Fibroblast of skin of scalp (primary cell): ENCODE measurements at places on chromosomes 7 and 10.

GRCh38 chr10:66931949-66932343 is 6.1 kb downstream of the LRRTM3 start:
- DNase-seq: no peak

DNA sequence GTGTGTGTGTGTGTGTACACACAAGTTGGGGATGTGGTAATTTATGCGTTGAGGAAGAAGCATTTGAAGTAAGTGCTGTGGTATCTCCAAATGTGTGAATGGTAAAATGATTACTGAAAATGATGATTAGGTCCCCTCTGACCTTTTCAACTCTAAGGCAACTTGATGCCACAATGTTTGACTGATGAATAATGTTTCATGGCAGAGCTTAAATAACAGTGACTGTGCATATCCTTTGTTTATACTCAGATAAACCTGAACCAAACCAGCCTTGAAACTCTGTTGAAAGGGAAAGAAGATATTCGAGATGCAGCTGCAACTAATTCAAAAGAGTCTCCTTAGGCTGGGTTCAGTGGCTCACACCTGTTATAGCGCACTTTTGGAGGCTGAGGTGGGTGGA is 64.8 kb upstream of the YAE1 start:
- DNase-seq: no peak

GRCh38 chr7:150860978-150861295 is 8.6 kb downstream of the AOC1 start:
- no peak for DNase-seq

- DNase-seq: no peak
Observed at GRCh38 chr7:74617180-74617744, 40.3 kb upstream of the GTF2I start.

- peak; percentile 21 for DNase-seq
Observed at GRCh38 chr7:112199035-112199655, 7.1 kb downstream of the DOCK4 start.

DNA sequence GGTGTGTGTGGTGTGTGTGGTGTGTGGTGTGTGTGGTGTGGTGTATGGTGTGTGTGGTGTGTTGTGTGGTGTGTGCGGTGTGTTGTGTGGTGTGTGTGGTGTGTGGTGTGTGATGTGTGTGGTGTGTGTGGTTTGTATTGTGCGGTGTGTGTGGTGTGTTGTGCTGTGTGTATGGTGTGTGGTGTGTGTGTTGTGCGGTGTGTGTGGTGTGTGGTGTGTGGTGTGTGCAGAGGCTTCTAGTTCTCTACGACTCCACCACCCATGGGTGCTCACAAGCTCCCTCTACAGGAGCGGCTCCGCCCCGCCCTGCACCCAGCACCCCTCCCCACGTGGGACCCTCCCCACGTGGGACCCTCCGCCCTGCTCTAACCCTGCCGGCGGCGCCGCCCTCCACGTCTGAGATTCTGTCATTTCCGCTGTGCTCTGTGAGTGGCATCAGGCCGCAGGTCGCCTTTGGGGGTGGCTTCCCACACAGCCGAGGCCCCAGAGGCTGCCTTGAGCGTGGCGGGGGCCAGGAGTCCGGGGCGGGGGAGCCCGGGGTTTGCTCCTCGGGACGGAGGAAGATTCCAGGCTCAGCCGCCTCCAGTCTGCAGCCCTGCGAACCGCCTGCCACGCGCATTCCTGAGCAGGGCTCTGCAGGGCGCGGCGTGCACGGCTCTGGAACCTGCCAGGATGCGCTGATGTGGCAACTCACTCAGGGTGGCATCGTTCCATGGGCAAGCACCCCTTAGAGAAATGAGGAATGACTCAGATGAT is 37.0 kb upstream of the DNAJB6 start:
- peak; percentile 57 for DNase-seq

GRCh38 chr7:157490465-157490912 is 153.7 kb downstream of the DNAJB6 start:
- peak; percentile 66 for DNase-seq

DNA sequence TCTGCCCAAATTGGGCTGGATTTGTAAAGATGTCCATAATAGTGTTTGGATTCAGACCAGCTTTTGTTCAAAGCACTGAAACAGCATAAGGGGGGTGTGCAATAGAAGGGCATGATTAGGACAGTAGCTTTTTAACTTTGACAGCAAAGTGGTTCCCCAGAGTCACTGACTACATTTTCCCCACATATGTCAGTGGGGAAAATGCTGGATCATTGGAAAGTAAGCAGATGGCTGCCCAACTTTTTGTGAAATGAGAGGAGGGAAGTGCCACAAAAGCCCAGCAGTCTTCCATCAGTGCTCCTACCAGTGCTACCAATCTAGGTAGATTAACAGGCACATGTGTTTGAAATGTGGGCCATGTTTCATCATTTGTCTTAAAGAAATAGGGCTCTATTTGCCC is 162.8 kb downstream of the FZD1 start:
- DNase-seq: no peak

- no peak for DNase-seq
Observed at GRCh38 chr7:44894888-44895580, 9.7 kb upstream of the PURB start.

GRCh38 chr7:140214075-140214684 is 37.4 kb upstream of the KDM7A start:
- DNase-seq: no peak

DNA sequence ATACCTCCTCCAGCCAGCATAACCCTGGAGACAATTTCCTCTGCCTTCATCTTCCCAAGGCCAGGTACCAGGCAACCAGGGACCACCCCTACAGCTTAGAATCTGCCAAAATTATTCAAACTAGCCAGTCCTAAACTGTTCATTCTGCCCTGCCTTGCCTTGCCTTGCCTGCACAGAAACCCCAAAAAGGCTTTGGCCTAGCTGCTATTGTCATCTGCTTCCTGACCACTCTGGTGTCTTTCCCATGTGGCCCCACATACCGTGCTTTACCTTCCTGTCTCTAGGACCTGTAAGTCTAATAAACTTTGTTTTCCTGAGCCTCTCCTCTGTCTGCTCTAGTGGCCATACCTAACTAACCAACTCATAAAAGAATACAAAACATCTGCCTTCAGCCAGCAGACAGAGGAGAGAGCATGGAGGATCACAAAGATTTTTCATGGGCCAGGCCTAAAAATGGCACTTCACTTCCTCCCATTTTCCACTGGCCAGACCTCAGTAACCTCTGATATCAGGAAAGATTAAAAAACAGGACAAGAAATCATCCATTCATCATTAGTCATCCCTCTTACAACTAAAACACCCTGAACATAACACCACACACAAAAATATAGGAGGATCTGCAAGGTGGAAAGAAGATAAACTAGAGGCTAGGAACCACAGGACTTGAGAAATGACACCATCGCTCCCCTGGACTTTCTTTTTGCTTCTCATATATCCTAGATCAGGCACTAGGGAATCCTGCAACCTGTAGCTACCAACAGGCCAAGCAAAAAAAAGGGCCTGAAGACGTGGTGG is 51.5 kb downstream of the IMMP2L start:
- no peak for DNase-seq

DNA sequence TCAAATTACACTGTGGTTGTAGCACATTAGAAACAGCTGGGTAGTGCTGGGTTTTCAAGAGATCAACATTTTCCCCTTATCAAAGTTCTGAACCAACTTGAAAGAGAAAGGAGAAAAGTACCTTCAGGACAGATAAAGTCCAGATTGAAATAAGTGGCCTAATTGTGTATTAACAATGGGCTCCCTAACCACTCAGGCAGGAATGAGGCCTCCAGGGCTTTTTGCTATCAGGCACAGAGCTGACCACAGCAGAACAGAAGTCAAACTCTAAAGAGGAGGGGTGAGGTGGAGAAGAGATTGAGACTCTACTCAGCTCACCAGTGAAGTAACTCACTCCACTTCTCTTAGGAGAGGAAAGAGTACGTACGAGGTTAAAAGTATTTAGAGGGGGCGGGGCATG is 394.1 kb upstream of the PHF14 start:
- DNase-seq: no peak

DNA sequence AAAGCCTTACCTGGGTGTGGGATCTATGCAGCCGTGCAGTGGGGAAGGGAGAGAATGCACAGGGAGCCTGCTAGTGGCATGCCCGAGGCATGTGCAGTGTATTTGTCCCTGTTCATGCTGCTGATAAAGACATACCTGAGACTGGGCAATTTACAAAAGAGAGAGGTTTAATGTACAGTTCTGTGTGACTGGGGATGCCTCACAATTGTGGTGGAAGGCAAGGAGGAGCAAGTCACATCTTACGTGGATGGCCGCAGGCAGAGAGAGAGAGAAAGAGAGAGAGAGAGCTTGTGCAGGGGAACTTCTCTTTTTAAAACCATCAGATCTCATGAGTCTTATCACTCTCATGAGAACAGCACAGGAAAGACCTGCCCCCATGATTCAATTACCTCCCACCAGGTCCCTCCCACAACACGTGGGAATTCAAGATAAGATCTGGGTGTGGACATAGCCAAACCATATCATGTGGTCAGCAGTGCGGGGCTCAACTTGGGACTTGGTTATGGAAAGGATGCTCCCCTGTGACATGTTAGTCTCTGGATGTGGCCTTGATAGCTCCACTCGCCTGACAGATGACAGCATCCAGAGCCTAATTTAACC is 128.9 kb downstream of the DOCK1 start:
- DNase-seq: no peak

- DNase-seq: no peak
Observed at GRCh38 chr7:30312178-30312577, 27.8 kb downstream of the ZNRF2 start.

DNA sequence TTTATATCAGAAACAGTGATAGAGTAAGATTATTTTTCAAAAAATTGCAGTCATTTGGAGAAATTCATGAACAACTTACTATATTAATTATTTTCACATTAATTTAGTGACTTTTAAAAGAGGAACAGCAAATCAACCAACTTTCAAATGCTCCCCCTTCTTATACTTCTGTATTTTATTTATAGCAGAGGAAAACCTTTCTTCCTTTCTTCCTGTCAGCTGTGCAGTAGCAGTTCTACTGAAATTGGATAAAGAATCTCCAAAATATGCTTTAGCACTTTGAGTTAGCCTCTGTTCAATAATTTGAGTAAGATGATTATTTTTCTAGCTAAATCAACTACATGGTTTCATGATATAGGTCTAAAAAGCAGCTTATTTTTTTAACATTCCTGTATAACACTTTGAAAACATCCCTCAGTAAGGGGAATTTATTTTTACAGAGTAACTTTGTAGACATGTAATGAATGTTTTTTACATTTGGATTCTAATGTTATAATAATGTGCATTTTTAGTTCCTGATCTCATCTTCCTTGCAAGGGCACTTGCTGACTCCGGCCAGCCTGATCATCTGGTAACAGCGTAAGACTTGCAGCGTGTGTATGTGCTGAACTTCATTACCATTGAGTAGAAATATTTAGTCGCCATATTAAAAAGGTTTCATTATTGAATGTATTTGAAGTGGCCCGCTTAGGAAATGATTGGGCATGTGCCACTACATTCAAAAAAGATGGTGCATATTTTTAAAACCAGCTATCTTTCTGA is 158.3 kb upstream of the HDAC9 start:
- DNase-seq: no peak

- DNase-seq: peak; percentile 19
Observed at GRCh38 chr7:113092762-113093161, 6.1 kb upstream of the GPR85 start.
